Activated CD8-positive, alpha-beta T cell treated with anti-CD3 and anti-CD28 coated beads for 36 hours (primary cell): ENCODE measurements at places on chromosomes 2 and 18.

DNA sequence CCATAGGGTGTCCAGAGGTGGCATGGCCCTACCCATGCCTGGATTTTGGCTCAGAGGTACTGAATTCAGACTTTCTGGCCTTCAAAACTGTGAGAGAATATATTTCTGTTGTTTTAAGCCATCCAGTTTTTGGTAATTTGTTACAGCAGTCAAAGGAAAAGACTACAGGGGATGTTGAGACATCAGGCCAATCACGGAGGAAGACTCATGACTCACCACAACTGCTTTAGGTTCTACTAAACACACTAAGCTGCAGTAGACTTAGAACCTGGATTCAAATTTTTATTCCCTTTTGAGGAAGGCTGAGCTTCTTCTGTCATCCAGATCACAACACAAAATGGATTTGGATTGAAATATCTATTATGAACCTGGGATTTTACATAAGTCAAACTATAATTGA lies 12.0 kb upstream of the C2orf66 start:
- peaks cover 3% of the 10 kb centered on the region for H3K36me3 ChIP-seq
- no peak overlapping the region for H3K4me3 ChIP-seq
- H3K27me3 ChIP-seq, result peaks cover 14% of the 10 kb centered on the region
- H3K27ac ChIP-seq, result no peak overlapping the region

GRCh38 chr2:161243905-161244304 lies 64.3 kb upstream of the PSMD14 start:
- peak overlapping the region; percentile 93 for H3K27ac ChIP-seq
- H3K4me1 ChIP-seq, result peaks cover 42% of the 10 kb centered on the region
- H3K36me3 ChIP-seq, result peaks cover 4% of the 10 kb centered on the region
- H3K4me3 ChIP-seq, result peak overlapping the region; percentile 79

GRCh38 chr2:112153501-112153900 lies 15.3 kb downstream of the FBLN7 start:
- H3K27me3 ChIP-seq, result no peaks in the 10 kb centered on the region
- peaks cover 37% of the 10 kb centered on the region for H3K4me1 ChIP-seq
- no peak overlapping the region for H3K4me3 ChIP-seq
- H3K36me3 ChIP-seq, result no peaks in the 10 kb centered on the region
- no peak for DNase-seq

- H3K4me1 ChIP-seq, result peaks cover 58% of the 10 kb centered on the region
- DNase-seq, result no peak
- H3K27me3 ChIP-seq, result no peaks in the 10 kb centered on the region
- peaks cover 32% of the 10 kb centered on the region for H3K36me3 ChIP-seq
- peak overlapping the region; percentile 69 for H3K27ac ChIP-seq
These were observed 818 bp upstream of the SLC20A1 start for GRCh38 chr2:112644933-112645309.

DNA sequence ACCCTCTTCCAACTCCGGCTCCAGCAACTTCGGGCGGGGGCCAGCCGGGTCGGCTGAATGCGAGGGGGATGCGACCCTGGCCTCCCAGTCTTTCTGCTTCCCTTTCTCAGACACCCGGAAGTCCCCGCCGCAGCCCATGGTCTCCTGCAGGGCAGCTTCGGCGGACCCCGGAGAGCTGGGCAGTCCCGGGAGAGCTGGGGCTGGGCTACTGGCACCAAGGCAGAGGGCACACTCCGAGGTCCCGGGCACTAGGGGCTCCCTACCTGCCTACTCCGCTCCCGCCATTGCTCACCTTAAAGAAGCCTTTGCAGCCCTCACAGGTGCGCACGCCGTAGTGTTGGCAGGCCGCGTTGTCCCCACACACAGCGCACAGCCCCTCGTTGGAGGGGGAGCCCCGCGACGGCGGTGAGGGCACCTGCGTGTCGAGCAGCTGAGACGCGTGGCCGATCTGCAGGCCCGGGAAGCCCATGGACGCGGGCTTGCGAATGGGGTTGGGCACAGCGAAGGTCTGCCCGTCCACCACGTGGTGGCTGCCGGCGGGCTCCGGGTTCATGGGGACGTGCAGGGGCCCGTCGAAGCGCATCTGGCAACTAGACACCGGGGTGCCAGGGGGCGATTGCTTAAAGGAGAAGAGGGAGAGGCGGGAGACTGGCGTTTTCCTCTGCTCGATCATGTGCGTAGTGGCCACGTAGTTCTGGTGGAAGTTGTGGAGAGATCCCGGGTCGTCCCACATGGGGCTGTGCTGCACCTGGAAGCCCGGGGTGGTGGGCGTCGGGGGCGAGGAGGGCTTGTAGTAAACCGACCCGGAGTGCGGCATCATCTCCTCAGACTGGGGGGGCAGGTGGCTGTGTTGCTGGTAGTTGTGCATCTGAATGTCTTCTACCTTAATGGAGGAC lies 3.2 kb downstream of the NR4A2 start:
- DNase-seq, result no peak
- H3K27ac ChIP-seq, result peak overlapping the region; percentile 1
- peaks cover 40% of the 10 kb centered on the region for H3K4me1 ChIP-seq
- peak overlapping the region; percentile 82 for H3K4me3 ChIP-seq
- peaks cover 77% of the 10 kb centered on the region for H3K36me3 ChIP-seq
- H3K27me3 ChIP-seq, result peaks cover 5% of the 10 kb centered on the region

DNA sequence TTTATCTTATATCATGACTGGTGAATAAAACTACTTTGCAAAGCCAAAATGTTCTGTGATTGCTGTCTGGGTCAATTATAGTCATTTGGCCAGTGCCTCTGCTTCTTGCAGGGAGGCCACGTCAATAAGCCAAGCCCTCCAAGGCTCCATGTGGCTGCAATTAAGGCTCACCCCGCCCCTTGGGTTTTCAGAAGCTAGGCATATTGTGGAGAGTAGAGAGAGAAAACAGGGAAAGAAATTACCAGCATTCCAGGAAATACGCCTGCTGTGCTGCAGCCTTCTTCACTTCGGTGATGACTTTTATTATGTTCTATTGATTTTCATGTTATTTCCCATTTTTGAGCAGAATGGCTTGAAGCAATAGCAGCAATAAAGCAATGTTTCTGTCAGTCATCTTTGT lies 319.7 kb downstream of the SOX11 start:
- no peaks in the 10 kb centered on the region for H3K27me3 ChIP-seq
- no peak overlapping the region for H3K27ac ChIP-seq
- no peaks in the 10 kb centered on the region for H3K4me1 ChIP-seq
- no peak for DNase-seq
- H3K36me3 ChIP-seq, result no peaks in the 10 kb centered on the region

DNA sequence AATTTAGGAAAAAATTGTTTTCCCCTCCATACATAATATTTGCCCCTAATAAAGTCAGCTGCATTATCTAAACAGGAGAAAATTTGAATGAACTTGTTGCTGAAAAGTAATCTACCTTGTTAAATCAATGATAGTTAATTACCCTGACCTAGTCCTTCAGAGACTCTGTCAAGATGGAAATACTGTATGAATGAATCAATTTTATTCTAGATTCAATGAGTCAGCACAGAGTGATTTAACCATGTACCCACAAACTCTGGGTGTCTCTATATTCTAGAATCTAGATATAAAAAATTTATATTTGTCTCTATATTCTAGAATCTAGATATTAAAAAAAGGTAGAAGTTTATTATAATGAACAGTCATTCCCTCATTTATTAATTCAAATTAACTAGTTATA lies 36.2 kb downstream of the NDUFAF7 start:
- H3K27me3 ChIP-seq, result no peaks in the 10 kb centered on the region
- no peak for DNase-seq
- no peak overlapping the region for H3K27ac ChIP-seq

DNA sequence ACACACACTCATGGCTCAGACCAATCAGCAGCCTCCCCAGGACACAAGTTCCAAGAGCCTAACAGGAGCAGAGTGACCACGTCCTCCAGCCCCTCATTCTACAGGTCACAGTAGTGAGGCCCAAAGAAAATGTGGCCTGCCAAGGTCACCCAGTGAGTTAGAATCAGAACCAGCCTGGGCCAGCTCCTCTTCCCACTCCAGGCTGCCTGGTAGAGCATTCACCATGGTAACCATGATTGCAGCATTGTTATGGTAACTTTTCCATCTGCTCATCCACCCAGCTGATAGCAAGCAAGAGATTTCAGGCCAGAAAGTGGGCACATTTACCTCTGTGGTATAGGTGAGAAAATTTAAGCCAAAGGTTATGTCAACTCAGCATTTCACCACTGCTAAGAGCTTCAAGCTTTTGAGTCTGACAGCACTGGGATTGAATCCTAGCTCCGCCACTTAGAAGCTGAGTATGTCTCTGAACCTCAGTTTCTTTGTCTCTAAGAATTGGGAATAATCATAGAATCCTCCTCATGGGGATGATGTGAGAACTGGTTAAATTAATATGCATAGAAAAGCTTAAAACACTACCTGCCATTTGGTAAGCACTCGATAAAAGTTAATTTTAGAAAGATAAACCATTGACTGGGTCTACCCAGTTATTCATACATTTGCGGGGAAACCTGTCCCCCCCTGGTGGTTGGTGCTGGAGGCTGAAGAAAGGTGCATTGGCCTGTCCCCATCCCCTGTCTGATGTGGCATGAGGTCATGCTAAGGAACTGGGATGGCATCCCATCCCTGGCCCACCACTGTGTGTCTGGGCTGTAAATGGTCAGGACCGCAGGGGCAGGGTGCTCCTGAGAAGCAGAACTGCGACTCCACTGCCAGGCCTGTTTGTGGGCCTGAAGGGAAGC lies 181.5 kb downstream of the KLHL29 start:
- no peak overlapping the region for H3K27ac ChIP-seq
- peak; percentile 63 for DNase-seq
- no peaks in the 10 kb centered on the region for H3K36me3 ChIP-seq
- H3K4me3 ChIP-seq, result no peak overlapping the region
- H3K27me3 ChIP-seq, result no peaks in the 10 kb centered on the region

DNA sequence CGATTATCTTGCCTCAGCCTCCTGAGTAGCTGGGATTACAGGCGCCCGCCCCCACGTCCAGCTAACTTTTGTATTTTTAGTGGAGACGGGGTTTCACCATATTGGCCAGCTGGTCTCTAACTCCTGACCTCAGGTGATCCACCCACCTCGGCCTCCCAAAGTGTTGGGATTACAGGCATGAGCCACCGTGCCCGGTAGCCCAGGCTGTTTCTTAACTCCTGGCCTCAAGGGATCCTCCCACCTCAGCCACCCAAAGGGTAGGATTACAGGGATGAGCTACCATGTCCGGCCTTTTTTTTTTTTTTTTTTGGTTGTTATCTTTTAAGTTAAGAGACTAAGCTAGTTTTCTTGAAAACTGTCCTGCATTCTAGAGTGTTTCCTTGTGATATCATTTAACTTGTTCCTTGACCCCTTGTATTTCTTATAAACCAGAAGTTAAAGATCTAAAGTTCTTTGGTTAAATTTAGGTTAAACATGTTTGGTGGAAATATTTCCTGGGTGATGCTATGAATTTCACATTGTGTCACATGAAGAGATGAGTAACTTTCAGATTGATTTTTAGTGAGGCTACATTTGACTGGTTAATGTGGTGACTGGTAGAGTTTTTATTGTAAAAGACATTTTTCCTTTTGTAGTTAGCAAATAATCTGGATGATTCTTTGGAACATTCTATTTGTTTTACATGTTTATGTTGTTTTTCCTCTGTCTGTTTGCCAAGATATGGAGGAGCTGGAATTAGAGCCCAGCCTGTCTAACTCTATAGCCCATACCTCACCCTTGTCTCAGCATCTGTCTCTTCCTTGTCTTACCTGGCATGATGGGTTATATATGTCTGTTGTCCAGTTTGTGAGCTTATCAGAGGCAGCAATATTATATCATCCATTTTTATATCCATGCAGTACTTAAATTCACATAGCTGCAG lies 5.2 kb downstream of the NCAPH start:
- no peak for DNase-seq
- peak overlapping the region; percentile 17 for H3K4me3 ChIP-seq
- peaks cover 55% of the 10 kb centered on the region for H3K4me1 ChIP-seq
- H3K36me3 ChIP-seq, result peaks cover 75% of the 10 kb centered on the region
- peak overlapping the region; percentile 61 for H3K27ac ChIP-seq

GRCh38 chr2:126707941-126708340 lies 52.0 kb downstream of the GYPC start:
- H3K27me3 ChIP-seq, result no peaks in the 10 kb centered on the region
- H3K4me3 ChIP-seq, result no peak overlapping the region
- no peaks in the 10 kb centered on the region for H3K36me3 ChIP-seq
- no peak overlapping the region for H3K27ac ChIP-seq
- no peaks in the 10 kb centered on the region for H3K4me1 ChIP-seq
- DNase-seq, result no peak

- DNase-seq, result no peak
- H3K27me3 ChIP-seq, result no peaks in the 10 kb centered on the region
- peaks cover 9% of the 10 kb centered on the region for H3K4me1 ChIP-seq
- no peak overlapping the region for H3K4me3 ChIP-seq
- H3K36me3 ChIP-seq, result no peaks in the 10 kb centered on the region
These were observed 66.9 kb downstream of the OXER1 start for GRCh38 chr2:42696987-42697386.

DNA sequence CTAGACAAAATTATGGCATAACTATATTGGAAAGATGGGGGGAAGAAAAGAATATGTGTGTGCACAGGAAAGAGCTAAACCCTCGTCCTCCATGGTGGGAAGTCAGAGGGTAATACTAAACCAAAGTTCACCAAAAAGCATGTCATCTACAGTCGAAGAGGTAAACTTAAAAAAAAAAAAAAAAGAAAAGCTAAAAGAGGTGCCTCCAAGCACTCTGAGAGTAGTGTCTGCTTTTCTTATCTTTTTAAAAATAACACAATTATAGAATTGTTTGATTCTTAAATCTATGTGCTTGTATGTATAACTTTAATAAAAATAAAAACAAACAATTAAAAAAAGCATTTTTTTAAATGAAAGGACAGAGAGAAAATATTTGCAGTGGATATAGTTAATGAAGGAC lies 77.3 kb upstream of the MYCN start:
- H3K36me3 ChIP-seq, result no peaks in the 10 kb centered on the region
- no peak overlapping the region for H3K27ac ChIP-seq
- DNase-seq, result no peak
- H3K4me3 ChIP-seq, result no peak overlapping the region
- no peaks in the 10 kb centered on the region for H3K4me1 ChIP-seq

- no peak for DNase-seq
- peaks cover 31% of the 10 kb centered on the region for H3K36me3 ChIP-seq
- H3K4me1 ChIP-seq, result peaks cover 37% of the 10 kb centered on the region
- H3K27me3 ChIP-seq, result no peaks in the 10 kb centered on the region
- no peak overlapping the region for H3K27ac ChIP-seq
These were observed 27.7 kb downstream of the METTL8 start for GRCh38 chr2:171406044-171406443.

GRCh38 chr2:18596993-18597392 lies 7.6 kb upstream of the NT5C1B start:
- H3K4me1 ChIP-seq, result no peaks in the 10 kb centered on the region
- H3K36me3 ChIP-seq, result peaks cover 7% of the 10 kb centered on the region
- no peaks in the 10 kb centered on the region for H3K27me3 ChIP-seq
- DNase-seq, result no peak
